ENCODE measurements at places on chromosomes 4 and X. TPM values are rescaled to one million over a fixed set of nuclear protein-coding genes. Genes with fewer than 3 reads are reported as not detected.

MAGEB2 gene
- not detected for total RNA-seq

CENPE gene
- total RNA-seq, result 17.7 TPM

SLC6A14 gene
- not detected for total RNA-seq

PWWP3B gene
- total RNA-seq, result not detected

UCHL1 gene
- not detected for total RNA-seq

MAGEA12 gene
- not detected for total RNA-seq

COX7B2 gene
- not detected for total RNA-seq

POU3F4 gene
- not detected for total RNA-seq

USP51 gene
- 2.0 TPM for total RNA-seq

OTC gene
- total RNA-seq, result not detected

MAGED4B gene
- 2.7 TPM for total RNA-seq

CXCL3 gene
- total RNA-seq, result not detected

PPARGC1A gene
- not detected for total RNA-seq

TMLHE gene
- total RNA-seq, result 9.8 TPM

DNA sequence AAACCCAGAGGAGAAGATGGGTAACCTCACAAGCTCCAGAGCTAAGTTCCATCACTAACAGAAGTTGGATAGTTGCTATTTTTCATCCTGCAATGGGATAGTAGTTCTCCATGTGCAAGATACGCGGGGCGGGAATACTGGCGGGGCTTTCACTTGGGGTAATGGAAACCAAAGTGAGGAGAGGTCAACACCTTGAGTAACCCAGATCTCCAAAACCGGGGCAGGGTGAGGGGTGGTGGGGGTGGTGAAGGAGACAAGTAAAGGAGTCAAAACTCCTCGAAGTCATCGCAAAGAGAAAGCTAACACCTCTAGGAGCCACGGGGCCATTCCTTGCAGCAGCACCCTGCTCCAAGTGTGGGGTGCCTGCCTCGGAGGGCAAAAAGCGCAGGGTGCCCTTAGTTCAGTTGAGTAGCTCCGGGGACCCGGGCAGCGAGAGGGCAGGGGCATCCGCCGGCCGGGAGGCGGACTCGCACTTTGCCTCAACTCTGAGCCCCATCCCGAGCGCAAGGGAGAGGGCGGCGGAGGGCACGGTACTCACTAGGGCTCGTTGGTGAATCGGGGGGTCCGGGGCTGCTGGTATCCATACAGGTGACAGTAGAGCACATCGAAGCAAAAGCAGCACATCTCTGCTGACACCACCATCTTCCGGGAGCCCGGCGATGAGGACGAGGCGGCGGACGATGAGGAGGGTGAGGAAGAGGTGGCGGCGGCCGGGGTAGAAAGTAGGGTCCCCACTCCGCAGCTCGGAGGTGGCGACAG is 645 bp downstream of the AMMECR1 start:
- H3K27me3 ChIP-seq, result no peaks in the 10 kb centered on the region
- H3K36me3 ChIP-seq, result no peaks in the 10 kb centered on the region

GRCh38 chrX:104108955-104109354 is 3.4 kb upstream of the ZCCHC18 start:
- H3K4me3 ChIP-seq, result no peak overlapping the region
- no peak overlapping the region for H3K27ac ChIP-seq
- no peaks in the 10 kb centered on the region for H3K27me3 ChIP-seq
- peaks cover 37% of the 10 kb centered on the region for H3K4me1 ChIP-seq

DNA sequence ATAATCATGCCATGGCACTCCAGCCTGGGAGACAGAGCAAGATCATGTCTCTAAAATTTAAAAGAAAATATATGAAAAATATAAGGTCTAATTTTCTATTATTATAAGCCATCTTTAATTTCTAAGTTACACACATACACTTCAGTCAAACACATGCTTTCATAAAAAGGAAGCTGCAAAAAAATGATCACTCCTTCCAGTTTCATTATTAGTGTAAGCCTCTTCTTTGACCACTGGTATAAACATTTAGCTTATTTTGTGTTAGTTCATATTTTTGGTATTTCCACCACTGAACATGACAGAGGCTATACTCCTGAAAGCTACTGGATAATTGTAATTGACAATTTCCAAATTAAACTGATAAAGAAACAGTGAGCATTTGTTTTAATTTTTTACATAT is 163.3 kb upstream of the USP38 start:
- no peaks in the 10 kb centered on the region for H3K4me1 ChIP-seq
- no peak overlapping the region for H3K4me3 ChIP-seq
- H3K27me3 ChIP-seq, result no peaks in the 10 kb centered on the region
- DNase-seq, result no peak
- H3K27ac ChIP-seq, result no peak overlapping the region
- H3K36me3 ChIP-seq, result no peaks in the 10 kb centered on the region

GRCh38 chr4:161647757-161648156 is 516.0 kb downstream of the FSTL5 start:
- H3K27me3 ChIP-seq, result no peaks in the 10 kb centered on the region
- no peaks in the 10 kb centered on the region for H3K4me1 ChIP-seq
- H3K4me3 ChIP-seq, result no peak overlapping the region
- DNase-seq, result no peak
- no peak overlapping the region for H3K27ac ChIP-seq

- no peak overlapping the region for H3K4me3 ChIP-seq
- no peaks in the 10 kb centered on the region for H3K4me1 ChIP-seq
- no peaks in the 10 kb centered on the region for H3K27me3 ChIP-seq
- no peak overlapping the region for H3K27ac ChIP-seq
- no peaks in the 10 kb centered on the region for H3K36me3 ChIP-seq
Measured at GRCh38 chrX:74680836-74681235, 66.4 kb upstream of the RLIM start.

DNA sequence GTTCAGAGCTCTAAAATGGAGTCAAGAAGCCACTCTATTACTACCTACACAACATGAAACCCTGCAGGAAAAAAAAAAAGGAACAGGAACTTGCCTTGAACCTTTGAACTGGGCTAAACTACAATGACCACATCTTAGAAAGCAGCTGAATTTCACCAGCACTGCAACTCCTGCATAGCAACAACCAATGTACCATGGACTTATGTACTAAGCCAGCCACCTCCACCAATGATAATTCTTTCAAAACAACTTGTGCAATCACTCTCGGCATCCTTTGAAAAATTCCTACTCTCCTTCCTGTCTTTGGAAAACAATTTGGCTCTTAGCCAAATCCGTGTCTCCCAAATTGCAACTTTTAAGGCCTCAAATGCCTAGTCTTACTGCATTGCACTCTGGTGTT is 26.8 kb upstream of the FMR1 start:
- H3K4me3 ChIP-seq, result no peak overlapping the region
- no peaks in the 10 kb centered on the region for H3K4me1 ChIP-seq
- H3K36me3 ChIP-seq, result no peaks in the 10 kb centered on the region
- H3K27ac ChIP-seq, result no peak overlapping the region
- no peaks in the 10 kb centered on the region for H3K27me3 ChIP-seq
- DNase-seq, result no peak

GRCh38 chr4:142160509-142160908 is 524.1 kb downstream of the IL15 start:
- DNase-seq, result no peak
- H3K27ac ChIP-seq, result no peak overlapping the region
- peaks cover 38% of the 10 kb centered on the region for H3K36me3 ChIP-seq
- no peak overlapping the region for H3K4me3 ChIP-seq
- H3K27me3 ChIP-seq, result no peaks in the 10 kb centered on the region
- no peaks in the 10 kb centered on the region for H3K4me1 ChIP-seq

DNA sequence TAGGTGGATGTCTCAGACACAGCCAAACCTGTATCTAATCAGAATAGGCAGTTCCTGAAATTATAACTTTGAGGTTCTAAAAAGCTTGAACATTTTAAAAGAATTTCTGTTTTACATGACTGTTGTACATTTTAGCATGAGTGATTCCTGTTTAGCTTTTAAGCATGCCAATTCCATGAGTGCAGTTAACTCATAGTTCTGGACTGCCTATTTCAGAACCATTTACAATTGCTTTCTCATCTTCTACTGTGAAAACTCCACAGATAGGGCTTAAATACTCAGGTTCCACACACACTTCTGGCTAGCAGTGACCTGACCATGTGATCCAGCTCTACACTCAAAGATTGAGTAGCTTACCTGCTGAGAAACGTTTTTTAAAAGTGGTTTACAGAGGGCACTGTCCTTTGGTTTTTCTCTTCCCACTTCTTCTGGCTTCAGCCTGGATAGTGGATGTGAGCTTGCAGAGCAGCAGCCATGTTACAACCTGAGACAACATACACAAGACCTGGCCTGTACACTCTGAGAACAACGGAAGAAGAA is 280.8 kb downstream of the ANKRD50 start:
- no peaks in the 10 kb centered on the region for H3K36me3 ChIP-seq
- no peak for DNase-seq
- no peaks in the 10 kb centered on the region for H3K4me1 ChIP-seq
- no peaks in the 10 kb centered on the region for H3K27me3 ChIP-seq
- no peak overlapping the region for H3K27ac ChIP-seq

- H3K27ac ChIP-seq, result no peak overlapping the region
- DNase-seq, result no peak
- H3K27me3 ChIP-seq, result no peaks in the 10 kb centered on the region
- no peaks in the 10 kb centered on the region for H3K4me1 ChIP-seq
- H3K4me3 ChIP-seq, result no peak overlapping the region
- no peaks in the 10 kb centered on the region for H3K36me3 ChIP-seq
Measured at GRCh38 chr4:85776096-85776495, 301.1 kb downstream of the ARHGAP24 start.

DNA sequence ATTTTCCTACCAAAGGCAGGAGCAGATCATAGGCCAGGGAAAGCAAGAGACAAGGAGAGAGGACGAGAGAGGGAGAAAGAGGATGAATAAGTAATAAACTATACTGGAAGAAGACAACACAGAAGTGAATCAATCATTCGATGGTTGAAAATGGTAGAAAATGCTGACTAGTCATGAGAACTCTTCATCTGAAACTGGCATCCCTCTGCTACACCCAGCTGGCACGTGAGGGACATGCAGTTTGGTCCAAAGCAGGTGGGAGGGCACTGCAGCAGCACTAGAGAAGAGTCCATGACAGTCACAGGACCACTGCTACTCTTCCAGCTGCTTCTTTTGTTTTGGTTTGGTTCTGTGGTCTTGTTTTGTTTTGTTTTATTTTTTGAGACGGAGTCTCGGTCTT is 74.1 kb downstream of the AFAP1 start:
- no peaks in the 10 kb centered on the region for H3K36me3 ChIP-seq
- H3K27me3 ChIP-seq, result no peaks in the 10 kb centered on the region
- H3K4me1 ChIP-seq, result peaks cover 9% of the 10 kb centered on the region
- no peak overlapping the region for H3K4me3 ChIP-seq

- no peak overlapping the region for H3K4me3 ChIP-seq
- H3K27ac ChIP-seq, result no peak overlapping the region
- H3K27me3 ChIP-seq, result no peaks in the 10 kb centered on the region
- DNase-seq, result no peak
Measured at GRCh38 chr4:128462103-128462783, 174.6 kb upstream of the PGRMC2 start.

DNA sequence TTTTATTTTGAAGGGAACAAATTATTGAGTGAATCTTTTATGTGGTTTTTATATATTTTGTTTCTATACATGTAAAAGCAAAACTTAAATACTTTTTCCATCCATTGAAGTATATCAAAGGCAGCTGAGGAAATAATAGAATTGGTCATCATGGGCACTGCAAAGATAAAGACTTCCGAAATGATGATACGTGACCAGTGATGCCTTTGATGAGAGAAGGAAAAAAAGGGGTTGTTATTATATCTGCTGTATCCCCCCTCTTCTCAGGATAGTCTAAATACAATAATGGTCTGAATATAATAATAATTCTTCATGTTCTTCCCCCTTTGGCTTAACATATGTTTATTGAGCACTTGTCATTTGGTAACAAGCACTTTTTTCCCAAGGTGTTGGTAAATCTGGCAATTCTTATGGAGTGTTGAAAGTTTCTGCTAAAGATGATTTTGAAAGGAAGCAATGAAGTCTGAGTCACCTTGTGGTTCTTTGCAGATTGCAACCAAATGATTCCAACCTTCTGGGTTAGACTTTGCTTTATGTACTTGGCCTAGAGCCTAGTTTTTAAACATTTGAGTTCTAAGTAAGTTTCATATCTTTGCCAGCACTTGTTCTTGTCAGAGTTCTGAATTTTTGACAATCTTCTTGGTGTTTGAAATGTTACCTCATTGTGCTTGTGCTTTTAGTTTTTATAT is 60.8 kb downstream of the USP9X start:
- H3K27me3 ChIP-seq, result no peaks in the 10 kb centered on the region
- H3K27ac ChIP-seq, result no peak overlapping the region
- DNase-seq, result no peak
- H3K4me1 ChIP-seq, result no peaks in the 10 kb centered on the region
- H3K4me3 ChIP-seq, result no peak overlapping the region
- H3K36me3 ChIP-seq, result peaks cover 72% of the 10 kb centered on the region

DNA sequence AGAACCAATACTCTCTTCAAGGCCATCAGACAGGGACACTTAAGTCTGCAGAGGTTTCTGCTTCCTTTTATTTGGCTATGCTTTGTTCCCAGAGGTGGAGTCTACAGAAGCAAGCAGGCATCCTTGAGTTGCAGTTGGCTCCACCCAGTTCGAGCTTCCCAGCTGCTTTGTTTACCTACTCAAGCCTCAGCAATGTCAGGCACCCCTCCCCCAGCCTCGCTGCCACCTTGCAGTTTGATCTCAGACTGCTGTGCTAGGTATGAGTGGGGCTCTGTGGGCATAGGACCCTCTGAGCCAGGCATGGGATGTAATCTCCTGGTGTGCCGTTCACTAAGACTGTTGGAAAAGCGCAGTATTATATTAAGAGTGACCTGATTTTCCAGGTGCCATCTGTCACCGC is 12.6 kb upstream of the UGT2B15 start:
- H3K27ac ChIP-seq, result no peak overlapping the region
- no peak for DNase-seq
- H3K4me3 ChIP-seq, result no peak overlapping the region
- H3K36me3 ChIP-seq, result no peaks in the 10 kb centered on the region
- H3K4me1 ChIP-seq, result no peaks in the 10 kb centered on the region
- H3K27me3 ChIP-seq, result no peaks in the 10 kb centered on the region

DNA sequence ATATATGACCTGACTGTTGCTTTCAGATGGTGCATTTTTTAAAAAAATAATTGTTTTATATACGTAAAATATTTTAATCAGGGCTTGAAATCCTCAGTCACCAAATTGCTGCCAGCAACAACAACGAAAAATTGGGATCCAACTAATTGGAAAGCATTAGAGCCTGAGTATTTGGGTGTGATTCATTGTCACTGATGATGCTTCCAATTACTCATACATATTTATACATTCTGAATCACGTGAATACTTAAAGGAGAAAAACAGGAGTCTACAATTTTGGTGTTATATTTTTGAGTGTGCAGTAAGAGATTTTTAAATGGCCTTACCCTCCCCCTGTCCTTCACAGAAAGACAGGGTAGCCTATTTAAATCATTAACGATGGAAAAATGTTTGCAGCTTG is 765.6 kb upstream of the TENM3 start:
- H3K36me3 ChIP-seq, result no peaks in the 10 kb centered on the region
- no peak overlapping the region for H3K27ac ChIP-seq
- no peak overlapping the region for H3K4me3 ChIP-seq
- H3K4me1 ChIP-seq, result no peaks in the 10 kb centered on the region
- no peaks in the 10 kb centered on the region for H3K27me3 ChIP-seq
- DNase-seq, result no peak

DNA sequence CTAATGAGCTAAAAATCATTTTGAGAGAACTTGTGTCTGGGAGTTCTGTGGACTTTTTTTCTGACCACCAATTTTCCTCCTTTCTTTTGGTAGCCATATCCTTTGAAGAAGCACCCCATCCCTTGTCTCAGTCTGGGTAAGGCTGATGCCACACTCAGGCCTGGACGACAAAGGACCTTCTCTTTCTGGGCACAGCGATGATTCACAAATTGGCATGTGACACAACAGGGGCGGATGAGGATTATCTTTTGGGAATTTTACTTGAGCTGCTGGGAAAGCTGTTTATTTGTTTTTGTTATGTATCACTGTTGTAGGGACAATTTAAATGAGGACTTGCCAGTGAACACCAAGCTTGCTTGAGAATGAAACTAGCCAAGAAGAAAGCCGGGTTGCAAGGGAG is 233.4 kb upstream of the HAND2 start:
- no peak overlapping the region for H3K4me3 ChIP-seq
- H3K27me3 ChIP-seq, result no peaks in the 10 kb centered on the region
- no peak for DNase-seq
- H3K27ac ChIP-seq, result no peak overlapping the region
- no peaks in the 10 kb centered on the region for H3K36me3 ChIP-seq
